ENCODE measurements at places on chromosomes 5 and 9. TPM values are rescaled to one million over a fixed set of nuclear protein-coding genes. Genes with fewer than 3 reads are reported as not detected.

Gene GKAP1
- total RNA-seq: 26.1 TPM

Gene ABCA2
- 79.1 TPM for total RNA-seq

Gene SLC2A8
- total RNA-seq: 29.3 TPM

Gene GTF3C5
- total RNA-seq: 97.2 TPM

Gene RASEF
- 36.4 TPM for total RNA-seq

Gene NLN
- total RNA-seq: 10.8 TPM

Gene TCOF1
- 58.3 TPM for total RNA-seq

Gene AFAP1L1
- total RNA-seq: 8.4 TPM

Gene PTGES2
- total RNA-seq: 89.4 TPM

Gene GRM6
- 0.23 TPM for total RNA-seq

Gene PCDHB9
- total RNA-seq: 1.0 TPM

Data from prostate gland (tissue), 2 donors.